ENCODE measurements at places on chromosomes 1 and 21.

- no peak for DNase-seq
These were observed 393.4 kb downstream of the KCNT2 start for GRCh38 chr1:196214866-196215265.

- DNase-seq = no peak
These were observed 16.3 kb downstream of the TGFB2 start for GRCh38 chr1:218361298-218362065.

GRCh38 chr21:31730712-31731055 lies 1.2 kb downstream of the SCAF4 start:
- no peak for DNase-seq

- DNase-seq = no peak
These were observed 115.5 kb downstream of the NMNAT2 start for GRCh38 chr1:183302452-183303322.

GRCh38 chr21:15057285-15057684 lies 7.5 kb downstream of the NRIP1 start:
- DNase-seq = no peak

DNA sequence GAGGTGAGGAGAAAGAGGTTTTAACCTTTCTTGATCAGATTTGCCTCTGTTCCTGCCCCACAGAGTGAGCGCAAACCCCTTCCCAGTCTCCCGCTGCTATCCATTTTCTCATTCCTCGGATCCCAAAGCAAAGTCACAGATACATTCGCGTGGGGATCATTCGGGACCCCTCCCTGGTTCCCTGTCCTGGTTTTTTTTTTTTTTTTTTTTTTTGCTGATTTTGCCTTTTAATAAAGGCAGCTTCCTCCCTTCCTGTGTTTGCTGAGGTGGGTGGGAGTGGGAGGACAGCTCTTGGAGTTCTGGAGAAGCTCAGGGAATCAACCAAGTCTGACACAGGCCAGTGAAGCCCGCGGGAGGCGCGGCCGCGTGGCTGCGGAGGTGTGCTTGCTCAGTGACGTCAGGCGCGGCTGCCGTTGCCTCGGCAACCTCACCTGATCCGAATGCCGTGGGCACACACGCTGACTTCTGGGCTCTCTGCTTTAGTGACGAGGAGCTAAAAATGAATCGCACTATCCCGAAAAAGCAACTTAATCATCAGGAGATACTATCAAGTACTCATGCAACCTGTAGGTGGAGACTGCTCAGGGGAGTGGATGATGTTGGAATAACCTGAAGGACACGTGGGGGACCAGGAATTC lies 106.4 kb downstream of the TBX19 start:
- no peak for DNase-seq

GRCh38 chr1:45299981-45300668 lies 26.6 kb upstream of the HPDL start:
- DNase-seq = peak; percentile 54

DNA sequence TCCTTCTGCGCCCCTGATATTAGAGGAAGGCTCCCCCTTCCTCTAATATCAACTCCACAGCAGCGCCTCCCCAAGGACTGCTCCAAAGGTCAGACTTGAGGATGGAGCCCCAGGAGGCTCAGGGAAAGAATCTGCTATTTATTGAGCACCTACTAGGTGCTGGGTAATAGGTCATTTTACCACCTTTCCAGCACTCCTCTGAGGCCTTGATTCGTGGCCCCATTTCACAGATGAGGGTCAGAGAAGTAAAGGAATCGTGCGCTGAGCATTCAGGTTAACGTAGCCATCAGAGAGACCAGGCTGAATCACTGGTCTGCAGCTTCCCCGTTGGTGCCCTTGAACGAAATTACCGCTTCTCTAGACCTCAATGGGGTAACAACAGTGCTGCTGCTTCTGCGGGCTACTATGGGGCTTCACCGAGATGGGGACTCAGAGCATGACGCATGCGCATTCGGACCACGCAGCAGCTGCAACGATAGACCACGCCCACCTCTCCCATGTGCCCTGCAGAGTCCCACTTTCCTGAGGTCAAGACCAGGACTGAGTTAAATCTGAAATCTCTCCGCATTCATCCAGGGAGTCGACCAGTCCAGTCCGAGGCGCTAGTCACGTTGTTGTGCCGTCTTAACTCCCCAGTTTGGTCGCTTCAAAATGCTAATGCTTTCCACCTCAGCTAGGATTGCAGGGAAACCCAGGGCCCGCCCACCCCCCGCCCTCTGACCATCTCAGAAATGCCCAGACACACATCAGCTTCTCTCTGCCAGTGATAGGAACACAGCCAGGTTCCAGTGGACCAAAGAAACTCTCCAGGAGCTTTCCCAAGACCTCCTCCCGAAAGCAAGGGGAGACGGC lies 12.9 kb downstream of the CAMK2N1 start:
- no peak for DNase-seq

DNA sequence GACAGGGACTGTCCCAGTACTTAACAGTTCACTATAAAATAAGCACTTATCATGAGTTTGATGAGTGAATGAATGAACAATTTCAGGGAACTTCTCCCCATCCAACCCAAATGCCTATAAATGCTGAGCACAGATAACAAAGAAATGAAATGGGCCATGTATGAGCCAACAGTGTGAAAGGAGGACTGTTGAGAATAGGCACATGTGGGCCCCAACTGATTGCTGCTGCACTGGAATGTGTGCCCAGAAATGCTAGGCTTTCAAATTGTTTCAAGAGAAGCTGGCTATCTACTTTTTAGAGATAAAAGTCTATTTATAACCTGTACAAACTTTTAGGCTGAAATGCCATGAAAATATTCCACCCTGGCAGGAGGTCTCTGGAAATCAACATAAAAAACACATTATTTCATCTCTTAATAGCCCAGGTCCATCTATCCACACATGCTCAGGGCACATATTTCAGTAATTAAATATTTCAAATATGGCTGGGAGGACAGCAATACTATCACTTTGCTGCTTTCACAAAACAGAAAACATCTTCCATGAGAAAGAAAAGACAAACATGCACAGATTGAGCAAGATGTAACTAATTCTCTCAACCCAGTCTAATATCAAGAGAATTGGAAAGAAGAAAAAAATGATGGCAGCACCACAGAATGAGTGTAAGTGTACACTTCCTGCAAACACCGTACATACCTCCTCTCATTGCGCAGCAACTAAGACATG lies 49.8 kb downstream of the COLGALT2 start:
- DNase-seq = no peak

- DNase-seq = no peak
These were observed 26.5 kb downstream of the WDR64 start for GRCh38 chr1:241678536-241678935.

- DNase-seq = peak; percentile 57
These were observed 3.4 kb upstream of the NVL start for GRCh38 chr1:224333309-224333926.

- DNase-seq = no peak
These were observed 7.0 kb downstream of the KRTAP10-12 start for GRCh38 chr21:44703731-44704635.

- DNase-seq = no peak
These were observed 2.7 kb upstream of the SSX2IP start for GRCh38 chr1:84693005-84693404.

- DNase-seq = no peak
These were observed 104.9 kb upstream of the SNX7 start for GRCh38 chr1:98556521-98557158.

- no peak for DNase-seq
These were observed 94.4 kb downstream of the SH3GLB1 start for GRCh38 chr1:86798608-86799291.

DNA sequence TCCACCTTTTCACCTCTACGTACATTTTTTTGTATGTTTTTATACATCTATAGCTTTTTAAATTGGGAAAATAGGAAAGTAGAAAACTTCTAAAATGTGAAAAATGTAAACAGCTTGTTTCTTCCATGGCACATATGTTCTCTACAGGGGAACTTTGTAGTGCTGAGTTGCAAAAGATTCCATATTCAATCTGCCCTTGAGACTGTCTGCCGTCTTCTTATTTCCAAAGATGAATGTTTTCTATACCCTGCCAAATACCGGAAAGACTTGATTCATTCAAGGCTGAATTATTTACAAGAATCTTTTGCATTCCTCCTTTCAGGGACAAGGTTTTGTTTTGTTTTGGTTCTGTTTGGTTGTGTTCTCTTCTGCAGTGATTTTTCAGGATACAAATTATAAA lies 1334.5 kb upstream of the ADGRL4 start:
- DNase-seq = no peak

DNA sequence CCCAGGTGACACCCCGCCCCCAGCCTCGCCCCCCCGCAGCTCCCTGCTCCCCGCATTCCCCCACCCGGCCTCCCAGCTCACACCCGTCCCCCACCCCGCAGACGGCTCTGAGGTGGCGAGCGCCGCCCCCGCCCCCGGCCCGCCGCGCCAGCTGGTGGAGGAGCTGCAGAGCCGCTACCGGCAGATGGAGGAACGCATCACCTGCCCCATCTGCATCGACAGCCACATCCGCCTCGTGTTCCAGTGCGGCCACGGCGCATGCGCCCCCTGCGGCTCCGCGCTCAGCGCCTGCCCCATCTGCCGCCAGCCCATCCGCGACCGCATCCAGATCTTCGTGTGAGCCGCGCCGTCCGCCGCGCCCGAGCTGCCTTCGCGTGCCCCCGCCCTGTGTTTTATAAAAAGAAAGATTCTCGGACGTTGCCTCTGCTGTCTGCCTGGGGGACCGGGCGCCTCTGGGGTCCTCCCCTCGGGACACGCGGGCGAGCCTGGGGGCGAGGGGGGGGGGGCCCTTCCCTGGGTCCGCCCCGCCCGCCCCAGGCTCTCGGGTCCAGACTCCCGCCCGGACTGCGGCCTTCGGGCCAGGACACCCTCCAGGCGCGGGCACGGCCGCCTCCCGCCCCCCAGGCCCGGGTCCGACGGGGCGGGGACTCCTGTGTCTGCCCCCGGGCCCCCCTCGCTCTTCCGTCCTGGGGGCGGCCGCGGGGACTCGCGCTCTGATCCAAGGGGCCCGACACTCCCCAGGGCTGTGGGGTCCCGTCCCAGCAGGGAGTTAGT lies 1.6 kb upstream of the MMP23B start:
- DNase-seq = no peak

DNA sequence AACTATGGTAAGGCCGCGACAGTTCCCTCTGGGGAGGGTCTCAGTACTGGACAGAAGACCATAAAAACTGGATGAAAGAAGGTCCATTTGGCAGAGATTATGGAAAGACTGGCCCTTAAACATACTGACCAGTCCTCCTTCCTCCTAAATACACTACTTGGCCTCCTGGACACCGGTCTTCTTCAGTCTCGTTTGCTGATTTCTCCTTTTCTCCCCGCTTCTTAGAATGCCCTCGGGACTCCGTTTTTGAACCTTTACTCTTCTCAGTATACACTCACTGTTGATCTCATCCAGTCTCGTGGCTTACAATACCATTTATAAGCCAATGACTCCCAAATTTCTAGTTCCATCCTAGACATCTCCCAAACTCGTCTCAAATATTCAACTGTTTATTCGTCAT lies 694 bp upstream of the MRPL9 start:
- DNase-seq = no peak

DNA sequence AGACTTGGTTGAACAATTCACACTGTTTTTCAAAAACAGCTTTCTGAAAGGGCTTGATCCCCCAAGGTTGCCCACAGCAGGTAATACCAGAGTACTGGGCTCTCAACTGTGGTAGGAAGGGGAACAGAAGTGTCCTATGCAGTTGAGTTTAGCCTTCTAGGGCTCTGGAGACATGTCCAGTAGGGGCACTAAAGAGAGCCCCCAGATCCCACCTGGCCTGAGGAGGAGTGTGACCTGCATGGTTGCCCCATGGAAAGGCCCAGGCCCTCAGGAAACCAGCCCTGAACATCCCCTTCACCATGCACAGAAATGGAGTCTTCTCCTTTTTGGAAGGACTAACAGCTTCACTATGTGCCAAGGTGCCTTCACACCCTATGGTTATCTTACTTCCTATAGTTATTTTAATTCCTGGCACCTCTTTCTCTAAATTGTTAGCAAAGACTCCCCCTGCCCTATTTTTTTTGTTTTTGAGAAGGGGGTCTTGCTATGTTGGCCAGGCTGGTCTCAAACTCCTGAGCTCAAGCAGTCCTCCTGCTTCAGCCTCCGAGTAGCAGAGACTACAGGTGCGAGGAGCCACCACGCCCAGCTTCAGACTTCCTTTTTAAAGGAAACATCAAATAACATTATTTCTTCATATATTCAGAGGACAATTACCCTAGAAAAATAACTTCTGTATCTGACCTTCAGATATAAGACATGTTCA lies 16.8 kb upstream of the LSS start:
- no peak for DNase-seq

GRCh38 chr1:14646973-14647372 lies 48.5 kb downstream of the KAZN start:
- no peak for DNase-seq

GRCh38 chr1:109425391-109426280 lies 612 bp downstream of the PSMA5 start:
- peak; percentile 58 for DNase-seq

DNA sequence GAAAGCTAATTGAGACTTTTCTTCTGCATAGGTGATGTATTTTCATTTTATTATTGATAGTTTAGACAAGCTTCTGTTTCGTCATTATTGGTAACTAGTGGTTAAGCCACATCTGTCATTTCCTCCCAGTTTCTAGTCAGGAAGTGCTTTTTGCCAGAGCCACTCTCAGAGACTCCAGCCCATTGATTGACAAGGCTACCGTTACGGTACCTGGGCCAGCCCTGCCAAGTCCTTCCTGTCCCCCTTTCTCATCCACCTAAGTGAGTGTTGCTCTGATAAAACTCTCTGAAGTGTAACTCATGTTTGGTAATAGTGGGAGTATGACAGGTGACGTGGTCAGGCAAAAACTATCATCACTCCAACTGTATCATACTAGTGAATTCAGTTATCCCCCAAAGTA lies 29.6 kb upstream of the AGL start:
- DNase-seq = no peak

GRCh38 chr1:2821966-2822620 lies 20.6 kb upstream of the TTC34 start:
- no peak for DNase-seq

DNA sequence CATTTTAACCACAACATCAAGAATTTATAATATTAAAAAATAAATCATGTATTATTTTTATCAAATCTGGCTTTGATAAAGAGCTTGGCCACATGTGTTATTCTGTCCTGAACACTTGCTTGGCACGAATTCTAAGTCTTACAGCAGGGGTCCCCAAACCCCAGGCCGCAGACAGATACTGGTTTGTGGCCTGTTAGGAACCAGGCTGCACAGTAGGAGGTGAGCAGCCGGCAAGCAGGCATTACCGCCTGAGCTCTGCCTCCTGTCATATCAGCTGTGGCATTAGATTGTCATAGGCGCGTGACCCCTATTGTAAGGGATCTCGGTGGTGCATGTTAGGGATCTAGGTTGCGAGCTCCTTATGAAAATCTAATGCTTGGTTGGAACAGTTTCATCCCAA lies 127.6 kb upstream of the IVNS1ABP start:
- no peak for DNase-seq

- no peak for DNase-seq
These were observed 12.0 kb upstream of the BGLAP start for GRCh38 chr1:156229809-156230472.

GRCh38 chr1:19443326-19443725 lies 42.0 kb downstream of the CAPZB start:
- DNase-seq = no peak

- no peak for DNase-seq
These were observed 325.2 kb upstream of the POGK start for GRCh38 chr1:166514067-166514466.

Measured in Caco-2 (cell line).